AG09309 (cell line): ENCODE measurements at places on chromosomes 6 and 20.

DNA sequence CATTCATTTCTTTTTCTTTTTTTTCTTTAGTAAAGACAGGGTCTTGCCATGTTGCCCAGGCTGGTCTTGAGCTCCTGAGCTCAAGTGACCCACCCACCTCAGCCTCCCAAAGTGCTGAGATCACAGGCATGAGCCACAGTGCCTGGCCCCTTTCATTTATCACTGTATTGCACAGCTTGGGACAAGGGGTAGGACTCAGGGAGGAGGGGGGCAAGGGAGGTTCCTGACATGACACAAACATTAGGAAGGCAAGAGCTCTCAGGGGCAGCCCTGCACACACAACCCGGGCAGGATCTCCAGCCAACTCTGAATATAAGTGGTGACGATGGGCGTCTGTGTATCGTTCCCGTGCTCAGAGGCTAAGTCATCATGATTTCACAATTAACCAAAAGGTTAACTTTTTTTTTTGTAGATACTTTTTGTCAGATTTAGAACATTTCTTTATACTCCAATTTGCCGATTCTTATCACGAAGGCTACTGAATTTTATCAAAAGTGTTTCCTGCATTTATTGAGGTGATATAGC lies 19.9 kb downstream of the SLC2A4RG start:
- no peak for DNase-seq

DNA sequence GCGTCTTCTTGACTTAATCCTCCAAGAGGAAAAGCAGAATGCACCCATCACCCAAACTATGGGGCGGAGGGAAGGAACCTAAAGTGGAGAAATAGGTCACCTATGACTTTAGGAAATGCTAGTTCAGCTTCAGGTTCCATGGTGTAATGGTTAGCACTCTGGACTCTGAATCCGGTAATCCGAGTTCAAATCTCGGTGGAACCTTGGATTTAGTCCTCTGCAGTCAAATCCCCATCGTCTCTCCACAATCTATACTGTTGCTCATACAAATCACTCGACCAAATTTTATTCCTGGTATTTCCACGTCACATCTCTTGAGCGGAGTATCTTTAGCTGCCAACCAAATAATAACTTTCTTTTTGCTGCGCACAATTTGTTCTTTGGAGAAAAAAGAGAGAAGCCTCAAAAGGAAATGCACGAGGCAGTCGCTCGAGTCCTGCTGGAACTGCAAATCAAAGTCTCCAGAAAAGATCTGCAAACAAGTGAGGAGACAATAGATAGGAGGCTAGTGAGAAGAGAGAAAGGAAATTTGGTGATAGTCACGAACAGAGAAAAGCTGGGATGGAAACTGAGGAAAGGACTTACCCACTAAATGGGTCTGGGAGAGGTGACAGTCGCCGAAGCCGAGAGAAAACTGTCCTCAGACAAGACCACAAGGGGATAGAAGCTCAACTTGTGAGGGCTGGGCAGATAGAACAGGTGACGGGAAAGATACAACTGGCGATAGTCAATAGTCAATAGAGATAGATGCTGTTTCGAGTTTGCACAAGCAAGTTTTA lies 16.6 kb downstream of the POM121L2 start:
- DNase-seq = peak; percentile 20

DNA sequence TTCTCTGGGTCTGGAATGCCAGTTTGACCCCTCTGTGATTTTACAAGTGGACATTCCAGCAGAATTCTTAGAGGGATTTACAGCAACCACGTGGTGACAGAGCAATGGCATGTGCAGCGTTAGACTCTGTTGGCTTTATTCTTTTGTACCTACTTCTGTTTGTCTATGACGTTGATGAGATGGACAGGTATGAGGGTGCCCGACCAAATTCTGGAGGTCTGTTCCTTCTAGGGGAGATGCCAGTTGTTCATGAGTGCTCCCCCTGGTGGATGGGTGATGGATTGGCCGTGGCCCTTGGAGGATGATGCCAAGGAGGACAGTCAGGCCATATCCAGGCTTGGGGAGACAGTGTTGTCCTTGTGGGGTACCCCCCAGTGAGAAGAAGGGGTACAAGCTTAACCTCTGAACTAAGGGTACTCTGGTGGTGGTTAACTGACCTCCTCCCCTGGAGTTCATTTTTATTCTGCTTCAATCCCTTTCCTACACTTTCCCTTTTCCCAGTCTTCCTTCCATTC lies 198.6 kb downstream of the DTNBP1 start:
- DNase-seq = no peak

GRCh38 chr6:30020626-30021025 lies 40.4 kb upstream of the POLR1H start:
- no peak for DNase-seq

GRCh38 chr6:134324141-134324540 lies 6.2 kb upstream of the SGK1 start:
- no peak for DNase-seq

DNA sequence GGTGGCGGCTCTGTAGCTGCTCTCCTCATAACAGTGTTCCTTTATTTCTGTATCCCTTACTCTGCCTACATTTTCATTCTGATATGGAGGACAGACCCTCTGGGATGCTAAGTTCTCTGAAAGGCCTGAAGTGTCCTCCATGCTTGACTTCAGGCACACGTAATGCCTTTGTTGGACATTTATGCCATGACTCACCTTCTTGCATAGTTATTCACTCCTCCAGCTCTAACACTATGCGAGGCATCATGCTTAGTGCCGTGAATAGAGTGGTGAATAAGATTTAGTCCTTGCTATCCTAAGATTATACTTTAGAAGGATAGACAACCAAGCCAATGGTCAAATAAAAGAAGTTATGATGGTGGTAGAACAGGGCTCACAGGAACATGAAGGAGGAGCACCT lies 760.9 kb upstream of the FLRT3 start:
- no peak for DNase-seq

DNA sequence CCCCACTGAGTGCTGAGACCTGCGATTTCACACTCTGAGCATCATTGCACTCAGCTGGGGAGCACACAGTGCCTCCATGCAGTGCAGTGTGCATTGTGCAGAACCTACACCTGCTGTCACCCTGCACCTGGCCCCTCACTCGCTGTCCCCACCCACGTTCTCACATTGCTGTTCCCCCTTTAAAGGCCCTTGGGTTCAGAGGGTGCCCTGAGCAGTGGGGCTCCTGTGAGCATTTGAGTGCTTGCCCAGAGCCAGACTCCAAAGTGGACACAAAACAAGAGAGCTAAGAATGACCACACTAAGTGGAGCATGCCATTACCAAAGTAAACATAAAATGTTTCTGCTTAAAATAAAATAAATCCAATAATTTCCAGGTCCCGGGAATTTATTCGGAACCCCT lies 131.0 kb upstream of the CST7 start:
- DNase-seq = no peak

GRCh38 chr6:82248273-82248735 lies 760 bp upstream of the IBTK start:
- DNase-seq = peak; percentile 55

GRCh38 chr20:43938017-43938655 lies 23.5 kb downstream of the TOX2 start:
- no peak for DNase-seq

DNA sequence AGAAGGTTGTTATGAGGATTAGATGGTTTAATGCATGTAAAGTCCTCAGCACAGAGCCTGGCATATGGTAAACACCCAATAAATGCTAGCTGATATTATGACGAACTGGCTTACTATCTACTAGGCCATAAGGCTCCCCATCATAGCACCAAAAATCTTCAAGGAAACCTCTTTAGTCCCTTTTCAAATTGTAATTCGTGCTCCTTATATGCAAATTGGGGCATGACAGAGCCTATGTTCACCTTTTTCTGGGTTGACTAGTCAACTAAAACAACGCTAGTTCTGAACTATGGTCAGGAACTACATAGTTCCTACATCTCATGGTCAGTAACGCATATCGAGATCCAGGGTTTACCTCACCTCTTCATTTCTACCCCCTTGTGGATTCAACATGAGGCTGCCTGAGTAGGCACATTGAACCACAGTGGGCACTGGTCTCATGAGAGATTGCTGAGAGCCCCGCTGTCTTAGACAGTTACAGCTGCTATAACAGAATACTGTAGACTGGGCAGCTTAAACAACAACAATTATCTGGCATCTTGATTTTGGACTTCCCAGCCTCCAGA lies 97.2 kb upstream of the TNFAIP3 start:
- no peak for DNase-seq

GRCh38 chr6:169950558-169950957 lies 199.1 kb downstream of the ERMARD start:
- DNase-seq = no peak

GRCh38 chr6:21856844-21857243 lies 263.3 kb downstream of the SOX4 start:
- DNase-seq = no peak

- DNase-seq = no peak
Observed at GRCh38 chr6:169990095-169991030, 238.9 kb downstream of the ERMARD start.

- DNase-seq = no peak
Observed at GRCh38 chr6:135955099-135955498, 103.6 kb downstream of the PDE7B start.

DNA sequence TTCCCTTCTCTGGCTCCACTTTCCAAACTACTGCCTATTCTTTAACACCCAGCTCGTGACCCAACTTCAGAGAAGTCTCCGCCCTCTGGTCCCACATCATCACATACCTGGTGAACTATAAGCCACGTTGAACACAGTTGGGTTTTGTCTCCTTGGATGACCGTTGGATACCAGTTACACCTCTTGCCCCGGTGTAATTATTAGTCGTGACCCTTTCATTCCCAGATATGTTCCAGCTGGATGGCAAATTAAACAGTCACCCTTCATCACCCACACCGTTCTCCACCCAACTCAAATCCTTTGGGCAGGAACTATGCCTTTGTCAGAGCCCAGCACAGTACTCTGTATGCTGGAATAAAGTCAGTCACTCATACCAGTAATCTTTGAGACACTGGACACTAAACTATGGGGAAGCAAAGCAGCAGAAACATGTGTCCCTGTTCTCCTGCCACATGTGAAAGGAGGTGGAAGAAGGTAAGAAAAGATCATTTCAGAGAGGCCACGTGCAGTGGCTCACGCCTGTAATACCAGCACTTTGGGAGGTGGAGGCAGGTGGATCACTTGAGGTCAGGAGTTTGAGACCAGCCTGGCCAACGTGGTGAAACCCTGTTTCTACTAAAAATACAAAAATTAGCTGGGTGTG lies 22.5 kb downstream of the PLAGL2 start:
- no peak for DNase-seq

- DNase-seq = no peak
Observed at GRCh38 chr6:57217270-57217669, 4.8 kb downstream of the RAB23 start.

- DNase-seq = peak; percentile 25
Observed at GRCh38 chr6:71205336-71205956, 83.2 kb upstream of the OGFRL1 start.

- DNase-seq = peak; percentile 56
Observed at GRCh38 chr6:35727935-35728682, 8.7 kb upstream of the ARMC12 start.

DNA sequence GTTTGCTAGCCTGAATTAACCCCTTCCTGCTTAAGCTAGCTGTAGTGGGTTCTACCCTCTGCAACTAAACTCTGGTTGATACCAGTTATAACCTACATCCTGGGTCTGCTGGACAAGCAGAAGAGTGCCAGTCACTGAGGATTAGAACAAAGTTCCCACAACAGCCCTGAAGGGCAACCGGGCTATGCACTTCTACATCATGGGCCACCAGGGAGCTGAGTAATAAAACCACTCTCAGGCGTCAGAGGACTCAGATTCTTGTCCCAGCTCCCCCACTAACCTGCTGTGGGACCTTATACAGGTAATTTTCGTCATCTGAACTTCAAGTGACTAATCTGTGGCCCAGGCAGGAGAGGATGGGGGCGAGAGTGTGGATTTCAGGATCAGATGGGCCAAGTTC lies 56.8 kb downstream of the EYA2 start:
- no peak for DNase-seq

GRCh38 chr20:23111944-23112342 lies 25.8 kb upstream of the CD93 start:
- DNase-seq = no peak

- DNase-seq = no peak
Observed at GRCh38 chr6:150492941-150493340, 106.7 kb upstream of the PLEKHG1 start.

DNA sequence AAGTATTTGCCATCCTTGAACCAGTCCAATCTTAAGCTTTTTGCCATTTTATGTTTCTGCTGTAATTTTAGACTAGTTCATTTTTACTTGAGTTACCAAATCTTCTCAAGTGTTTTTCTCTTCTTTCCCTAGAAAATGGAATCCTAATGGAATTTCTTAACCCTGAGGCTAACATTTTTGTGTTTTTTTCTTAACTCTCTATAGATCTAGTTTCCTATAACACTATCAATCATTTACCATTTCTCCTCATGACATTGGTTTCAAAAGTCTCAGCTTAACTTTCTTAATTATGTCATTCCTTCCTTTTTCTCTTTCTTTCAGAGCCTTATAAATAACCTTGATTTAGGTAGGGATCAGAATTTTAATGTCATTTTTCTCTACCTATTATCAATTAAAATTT lies 54.8 kb downstream of the SENP6 start:
- no peak for DNase-seq

DNA sequence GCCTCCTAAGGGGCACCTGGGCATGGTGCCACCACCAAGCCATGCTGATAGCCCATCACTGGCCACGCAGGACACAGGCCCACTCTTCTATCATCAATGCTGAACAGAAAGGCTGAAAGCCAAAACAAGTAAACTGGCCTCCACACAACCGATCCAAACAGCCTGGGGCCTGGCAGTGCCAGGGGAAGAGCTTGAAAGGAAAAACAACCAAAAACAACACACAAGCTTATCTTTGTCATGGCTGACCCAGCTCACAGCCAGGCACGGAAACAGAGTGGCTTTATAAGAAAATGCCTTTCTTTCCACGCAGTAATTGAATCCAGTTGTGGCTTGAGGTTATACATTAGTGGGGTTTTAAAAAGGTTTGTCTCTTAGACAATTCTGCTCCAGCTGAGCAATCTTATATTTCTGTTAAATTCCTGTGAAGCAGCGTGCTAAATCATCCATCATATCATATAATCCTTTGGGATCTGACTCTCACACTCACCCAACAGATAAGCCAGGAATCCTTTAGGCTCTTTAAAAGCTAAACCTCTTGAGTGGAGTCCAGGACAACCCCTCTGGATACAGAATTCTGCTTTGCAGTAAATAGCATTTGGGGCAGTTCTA lies 65.4 kb upstream of the SLC22A16 start:
- no peak for DNase-seq

GRCh38 chr20:25040438-25040831 lies 17.5 kb downstream of the ACSS1 start:
- DNase-seq = no peak

- no peak for DNase-seq
Observed at GRCh38 chr20:23746321-23746720, 4.4 kb downstream of the CST1 start.

DNA sequence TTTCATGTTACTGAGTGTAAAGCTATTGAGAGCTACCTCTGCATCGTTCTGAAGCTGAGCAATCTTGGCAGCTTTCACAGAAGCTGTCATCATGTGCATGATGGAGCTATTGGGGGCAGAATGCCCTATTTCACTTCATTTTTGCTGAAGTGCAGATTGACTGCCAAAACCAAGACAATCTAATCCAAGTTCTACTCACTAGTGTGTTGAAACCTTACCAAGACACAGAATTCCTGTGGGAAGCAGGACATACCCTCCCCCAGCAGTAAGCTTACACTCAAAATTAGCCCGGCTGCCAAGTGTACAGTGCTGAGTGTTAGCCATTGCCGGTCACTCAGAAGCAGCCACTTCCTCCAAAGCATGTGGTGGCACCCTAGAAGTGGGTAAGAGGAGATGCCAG lies 177.3 kb upstream of the TENT5A start:
- DNase-seq = peak; percentile 47

- no peak for DNase-seq
Observed at GRCh38 chr6:36598326-36598725, 4.2 kb downstream of the SRSF3 start.

GRCh38 chr6:75285283-75285639 lies 669 bp upstream of the TMEM30A start:
- no peak for DNase-seq
